Mucosa of descending colon (tissue), 3 donors: ENCODE measurements at places on chromosomes 5 and 9.

GRCh38 chr5:166722939-166723338 is 1568.5 kb upstream of the WWC1 start:
- DNase-seq = no peak

- no peak for DNase-seq
These were observed 10.9 kb downstream of the FBXL7 start for GRCh38 chr5:15510831-15511230.

DNA sequence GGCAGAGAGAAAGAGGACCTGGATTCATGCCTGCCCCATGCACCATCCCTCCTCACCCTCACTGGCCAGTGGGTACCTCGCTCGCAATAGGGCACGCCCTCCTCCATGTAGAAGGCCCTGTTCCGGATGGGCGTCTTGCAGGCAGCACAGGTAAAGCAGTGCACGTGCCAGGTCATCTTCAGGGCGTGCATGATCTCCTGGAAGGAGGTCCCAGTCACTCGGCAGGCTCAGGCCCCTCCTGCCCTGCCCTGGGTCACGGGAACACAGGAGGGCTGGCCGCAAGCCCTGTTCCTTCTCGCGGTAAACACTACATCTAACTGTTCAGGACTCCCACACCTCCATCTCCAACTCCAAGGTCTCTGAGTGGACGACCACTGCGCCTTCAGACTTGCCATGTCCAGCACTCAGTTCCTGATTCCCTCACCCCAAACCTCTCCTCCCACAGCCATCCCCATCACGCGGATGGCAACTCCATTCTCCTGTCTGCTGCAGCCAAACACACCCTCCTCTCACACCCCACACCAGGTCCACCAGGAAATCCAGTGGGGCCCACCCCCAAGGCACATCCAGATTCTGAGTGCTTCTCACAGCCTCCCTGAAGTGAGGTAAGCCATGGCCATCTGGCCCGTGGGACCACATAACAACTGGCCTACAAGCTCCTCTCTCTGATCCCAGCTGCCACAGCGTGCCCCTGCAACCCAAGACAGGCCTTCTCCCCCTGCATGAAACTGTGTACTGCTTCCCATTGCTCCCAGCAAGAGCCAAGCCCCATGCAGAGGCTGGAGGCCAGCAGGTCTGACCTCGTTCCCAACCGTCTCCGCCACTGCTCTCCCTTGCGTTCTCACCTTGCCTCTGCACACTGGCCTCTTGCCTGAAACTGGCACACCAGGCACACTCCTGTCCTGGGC is 10.8 kb upstream of the DBN1 start:
- no peak for DNase-seq

GRCh38 chr9:33106827-33107621 is 30.6 kb upstream of the SMU1 start:
- no peak for DNase-seq

DNA sequence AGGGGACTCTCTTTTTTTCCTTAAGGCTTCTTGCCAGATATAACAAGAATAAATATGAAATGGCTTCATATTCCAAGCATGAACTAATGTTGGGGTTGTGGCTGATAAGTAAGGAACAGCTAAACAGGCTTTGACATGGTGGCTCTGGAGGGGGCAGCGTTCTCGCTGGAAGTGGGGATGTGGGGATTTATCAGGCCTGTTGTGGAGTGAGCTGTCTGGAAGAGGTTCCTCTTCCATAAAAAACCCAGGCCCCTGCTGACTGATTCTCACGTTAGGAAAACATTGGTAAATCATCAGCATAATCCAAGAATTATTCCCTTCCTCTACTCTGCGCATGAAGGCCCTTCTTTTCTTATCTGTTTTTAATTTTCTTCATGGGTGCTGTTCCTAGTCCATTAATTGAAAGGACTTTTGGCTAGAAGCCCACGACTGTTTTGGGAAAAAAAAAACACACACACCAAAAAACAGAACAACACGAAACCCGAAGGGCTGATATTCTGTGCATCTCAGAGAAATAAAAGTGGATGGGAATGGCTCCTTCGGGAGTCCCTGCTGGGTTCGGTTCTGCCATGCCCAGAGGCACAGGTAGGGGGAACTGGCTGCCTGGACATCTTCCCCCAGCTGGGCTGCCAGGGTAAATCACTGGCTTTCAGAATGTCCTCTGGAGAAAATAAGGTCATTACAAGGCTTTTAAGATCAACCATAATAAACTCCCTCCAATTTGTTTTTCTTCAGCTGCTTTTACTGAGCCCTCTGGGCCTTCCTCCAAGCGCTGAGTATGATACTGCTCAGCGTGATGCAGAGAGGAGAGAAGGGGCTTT is 297.0 kb downstream of the SLIT3 start:
- DNase-seq = peak; percentile 16

- DNase-seq = no peak
These were observed 309.7 kb downstream of the NSG2 start for GRCh38 chr5:174355208-174355612.

GRCh38 chr5:44774279-44774880 is 34.4 kb upstream of the MRPS30 start:
- DNase-seq = peak; percentile 4

- DNase-seq = no peak
These were observed 103.6 kb downstream of the PBX3 start for GRCh38 chr9:125850763-125851162.

GRCh38 chr9:133493845-133494540 is 15.1 kb upstream of the SLC2A6 start:
- no peak for DNase-seq

- peak; percentile 31 for DNase-seq
These were observed 44.9 kb downstream of the JADE2 start for GRCh38 chr5:134570365-134570758.

- no peak for DNase-seq
These were observed 203.9 kb downstream of the CWC27 start for GRCh38 chr5:64972591-64972990.

DNA sequence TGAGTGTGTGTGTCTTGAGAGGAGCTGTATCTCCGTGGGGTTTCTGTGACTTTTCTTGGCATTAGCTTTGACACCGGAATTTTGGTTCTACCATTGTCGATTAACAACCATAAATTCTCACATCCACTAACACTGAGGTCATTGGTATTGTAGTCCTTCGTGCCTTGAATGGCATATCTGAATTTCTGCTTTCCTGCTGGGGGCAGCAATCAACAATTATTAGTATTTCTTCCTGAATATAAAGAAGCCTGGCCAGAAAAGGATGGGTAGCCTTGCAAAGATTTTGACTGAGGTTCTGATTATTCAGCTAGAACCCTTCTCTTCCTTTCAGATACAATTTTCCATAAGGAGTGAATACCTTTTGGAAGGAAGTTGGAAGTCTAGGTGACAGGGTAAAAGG is 33.5 kb upstream of the SHOC1 start:
- DNase-seq = no peak

DNA sequence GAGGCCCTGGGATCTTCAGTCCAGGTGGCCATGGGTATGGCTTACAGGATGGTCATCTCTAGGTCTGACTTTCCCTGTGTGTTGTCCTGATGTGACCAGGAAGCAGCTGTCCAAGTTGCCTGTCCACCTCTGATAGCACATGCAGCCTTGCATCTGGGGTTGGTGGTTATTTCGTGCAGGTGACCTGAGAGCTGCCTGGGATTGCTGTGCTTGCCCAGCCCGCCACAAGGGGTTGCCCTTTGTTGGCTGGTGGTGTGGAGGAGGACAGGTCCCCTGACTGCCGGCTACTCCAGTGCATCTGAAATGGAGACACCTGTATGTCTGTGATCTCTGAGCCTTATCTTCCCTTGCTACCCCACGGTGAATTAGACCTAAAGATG is 212.6 kb downstream of the ARHGAP26 start:
- no peak for DNase-seq

- DNase-seq = peak; percentile 58
These were observed 236.6 kb downstream of the NR3C1 start for GRCh38 chr5:143166661-143167420.

DNA sequence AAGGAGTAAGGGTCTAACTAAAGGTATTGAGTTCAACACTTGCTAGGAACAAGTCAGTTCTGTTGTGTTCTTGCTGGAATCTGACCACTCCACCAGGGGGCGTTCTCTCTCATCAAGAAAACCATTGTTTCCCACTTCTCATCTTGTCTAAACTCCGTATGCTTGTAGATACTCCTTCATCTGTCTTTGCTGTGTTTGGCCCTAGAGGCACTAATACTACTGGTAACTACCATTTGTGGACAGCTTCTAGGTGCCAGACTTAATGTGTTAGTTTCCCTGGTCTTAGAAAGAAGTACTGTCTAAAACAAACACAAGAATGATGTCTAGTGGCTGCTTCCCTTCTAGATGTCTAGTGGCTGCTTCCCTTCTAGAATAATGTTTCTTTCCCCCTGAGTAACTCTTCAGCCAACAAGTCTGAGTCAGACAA is 18.7 kb upstream of the PTPDC1 start:
- no peak for DNase-seq

DNA sequence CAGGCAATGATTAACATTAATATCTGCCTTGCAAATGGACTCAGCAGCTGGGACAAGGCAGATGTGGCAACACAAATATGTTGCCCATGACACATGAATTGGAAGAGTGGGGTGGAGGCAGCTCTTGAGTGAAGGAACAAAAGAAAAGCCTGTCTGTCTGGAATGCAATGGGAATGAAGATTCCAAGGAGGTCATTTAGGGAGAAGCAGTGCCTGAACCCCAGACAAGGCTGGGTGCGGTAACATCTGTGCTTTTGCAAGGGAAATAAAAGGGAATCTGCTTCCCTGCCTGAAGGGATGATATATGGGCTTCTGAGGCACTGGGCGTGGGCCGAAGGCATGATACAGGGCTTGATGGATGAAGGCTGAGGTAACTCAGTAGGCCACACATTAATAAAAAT is 94.1 kb upstream of the TRIM32 start:
- no peak for DNase-seq

DNA sequence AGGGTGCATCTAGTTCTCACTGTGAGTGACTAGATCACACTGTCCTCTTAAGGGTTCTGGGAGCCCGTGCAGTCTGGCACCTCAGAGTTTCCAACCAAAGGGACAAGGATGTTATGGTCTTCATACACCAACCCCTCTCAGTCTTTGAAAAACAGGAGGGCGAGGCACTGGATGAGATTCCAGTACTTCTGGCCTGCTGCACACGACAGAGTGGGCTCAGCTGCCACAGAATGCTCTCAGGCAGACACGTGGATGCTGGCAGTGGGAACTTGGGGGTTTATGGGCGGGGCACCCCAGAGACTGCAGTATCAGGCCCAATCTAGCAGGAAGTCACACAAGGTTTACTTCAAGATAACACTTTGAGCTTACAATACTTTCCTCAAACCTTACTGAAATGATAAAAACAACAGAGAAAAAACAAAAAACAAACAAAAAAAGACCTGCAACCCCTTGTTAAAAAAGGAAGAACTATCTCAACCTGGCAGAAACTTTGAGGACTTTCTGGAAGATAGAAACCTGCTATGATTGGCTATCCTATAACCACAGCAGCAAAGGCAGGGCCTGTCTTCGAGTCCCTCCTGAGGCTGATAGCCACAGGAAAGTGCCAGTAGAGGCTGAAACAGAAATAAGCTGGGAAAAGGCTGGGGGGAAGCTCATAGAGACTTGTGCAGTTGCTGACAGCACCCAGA is 28.3 kb upstream of the TGFBR1 start:
- DNase-seq = peak; percentile 43

- no peak for DNase-seq
These were observed 65.0 kb downstream of the SNCAIP start for GRCh38 chr5:122377026-122377425.

- DNase-seq = no peak
These were observed 87.1 kb upstream of the TLX3 start for GRCh38 chr5:171221916-171222315.

GRCh38 chr5:52870448-52870847 is 82.7 kb downstream of the ITGA1 start:
- DNase-seq = no peak

- no peak for DNase-seq
These were observed 49.6 kb upstream of the ABCA1 start for GRCh38 chr9:104977580-104977979.

- DNase-seq = no peak
These were observed 176.3 kb upstream of the PTGER4 start for GRCh38 chr5:40503439-40503838.

DNA sequence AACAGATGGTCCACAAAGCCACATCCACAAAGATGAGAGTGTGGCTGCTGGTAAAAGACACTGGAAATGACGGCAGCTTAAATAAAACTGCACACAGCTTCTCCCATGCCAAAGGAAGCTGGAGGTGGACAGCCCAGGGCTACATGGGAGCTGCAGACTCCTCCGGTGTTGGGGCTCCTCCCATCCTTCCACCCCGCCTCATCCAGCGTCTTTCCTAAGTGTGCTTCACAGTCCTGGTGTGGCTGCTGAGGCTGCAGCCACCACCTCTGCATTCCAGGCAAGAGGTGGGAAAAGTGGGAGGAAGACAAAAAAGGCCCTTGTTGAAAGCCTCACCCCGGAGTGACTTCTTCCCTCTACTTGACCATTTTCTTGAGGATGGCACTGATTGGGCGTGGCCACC is 37.0 kb upstream of the IRX4 start:
- no peak for DNase-seq

- DNase-seq = no peak
These were observed 17.4 kb upstream of the PRLR start for GRCh38 chr5:35247648-35248034.

DNA sequence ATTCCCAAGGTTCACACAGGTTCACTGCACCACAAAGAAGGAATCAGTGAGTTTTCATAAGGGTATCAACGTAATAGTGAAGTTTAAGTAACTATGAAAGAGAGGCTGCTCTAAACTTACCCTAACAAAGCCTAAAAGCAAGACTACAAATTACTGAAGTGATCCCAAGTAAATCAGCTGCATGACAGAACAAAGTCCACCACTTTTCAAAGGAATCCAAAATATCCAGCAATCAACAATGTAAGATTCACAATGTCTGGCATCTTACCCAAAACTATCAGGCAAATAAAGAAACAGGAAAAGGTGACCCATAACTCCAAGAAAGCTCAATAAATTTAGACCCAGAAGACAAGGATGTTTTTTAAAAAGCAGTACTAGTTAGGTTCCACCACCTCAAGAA is 70.1 kb downstream of the GNAQ start:
- DNase-seq = no peak

DNA sequence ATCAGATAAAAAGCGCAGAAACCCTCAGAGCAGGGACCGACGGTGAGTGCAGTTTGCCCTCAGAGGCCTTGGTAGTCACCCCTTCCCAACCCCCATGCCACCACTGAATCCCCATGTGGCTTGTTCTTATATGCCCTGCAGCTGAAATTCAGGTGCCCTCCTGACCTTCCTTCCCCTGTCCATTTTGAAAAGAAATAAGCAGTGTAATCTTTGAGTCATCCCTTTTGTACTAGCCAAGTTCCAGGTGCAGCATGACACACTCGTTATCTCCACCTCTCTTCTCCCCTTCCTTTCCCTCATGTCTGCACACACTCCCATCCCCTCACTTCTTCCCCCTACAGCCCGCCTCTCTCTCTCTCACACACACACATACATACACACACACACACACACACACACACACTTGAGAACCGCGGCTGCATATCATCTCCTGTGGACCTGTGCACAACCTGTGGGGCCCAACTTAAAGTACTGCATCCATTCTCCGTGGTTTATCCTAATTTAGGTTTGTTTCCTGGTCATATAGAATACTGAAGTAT is 53.1 kb downstream of the SYK start:
- no peak for DNase-seq
